Epithelial cell of prostate (primary cell): ENCODE measurements at places on chromosomes 1 and 21.

GRCh38 chr1:34267326-34267725 is 90.6 kb downstream of the C1orf94 start:
- DNase-seq: no peak

DNA sequence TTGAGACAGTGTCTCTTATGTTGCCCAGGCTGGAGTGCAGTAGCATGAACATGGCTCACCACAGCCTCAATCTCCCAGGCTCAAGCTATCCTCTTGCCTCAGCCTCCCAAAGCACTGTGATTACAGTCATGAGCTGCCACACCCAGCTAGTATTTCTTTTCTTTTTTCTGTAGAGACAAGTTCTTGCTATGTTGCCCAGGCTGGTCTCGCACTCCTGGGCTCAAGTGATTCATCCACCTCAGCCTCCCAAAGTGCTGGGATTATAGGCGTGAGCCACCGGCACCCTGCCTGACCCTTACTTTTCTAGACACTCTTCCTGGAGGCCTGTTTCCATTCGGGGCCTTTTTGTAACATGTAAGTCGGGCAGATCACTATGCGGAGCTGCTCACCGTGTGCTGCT is 30.1 kb upstream of the SRP9 start:
- DNase-seq: no peak

DNA sequence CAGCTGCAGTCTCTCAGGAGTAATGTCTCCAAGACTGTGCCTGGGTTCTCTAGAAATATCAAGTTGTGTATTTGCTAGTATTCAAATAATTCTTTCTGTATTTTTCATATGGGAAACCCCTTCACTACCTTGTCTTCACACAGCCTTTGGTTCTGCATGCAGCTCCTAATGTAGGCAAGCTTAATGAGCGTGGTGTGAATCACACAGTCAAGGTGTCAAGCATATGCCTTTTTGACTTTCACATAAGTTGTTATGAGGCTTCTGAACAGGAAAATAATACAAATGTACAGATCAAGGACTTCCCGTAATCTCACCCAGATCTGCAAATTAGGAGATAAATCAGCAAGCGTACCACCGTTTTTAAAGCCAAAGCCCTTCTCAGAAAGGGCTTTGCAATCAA is at the start of gene FCRL3:
TSS of gene FCRL3 (minus strand) at position 38 of the 400 bp plus-strand sequence. CDS start 280 bp downstream, outside the sequence.
- no peak for DNase-seq

DNA sequence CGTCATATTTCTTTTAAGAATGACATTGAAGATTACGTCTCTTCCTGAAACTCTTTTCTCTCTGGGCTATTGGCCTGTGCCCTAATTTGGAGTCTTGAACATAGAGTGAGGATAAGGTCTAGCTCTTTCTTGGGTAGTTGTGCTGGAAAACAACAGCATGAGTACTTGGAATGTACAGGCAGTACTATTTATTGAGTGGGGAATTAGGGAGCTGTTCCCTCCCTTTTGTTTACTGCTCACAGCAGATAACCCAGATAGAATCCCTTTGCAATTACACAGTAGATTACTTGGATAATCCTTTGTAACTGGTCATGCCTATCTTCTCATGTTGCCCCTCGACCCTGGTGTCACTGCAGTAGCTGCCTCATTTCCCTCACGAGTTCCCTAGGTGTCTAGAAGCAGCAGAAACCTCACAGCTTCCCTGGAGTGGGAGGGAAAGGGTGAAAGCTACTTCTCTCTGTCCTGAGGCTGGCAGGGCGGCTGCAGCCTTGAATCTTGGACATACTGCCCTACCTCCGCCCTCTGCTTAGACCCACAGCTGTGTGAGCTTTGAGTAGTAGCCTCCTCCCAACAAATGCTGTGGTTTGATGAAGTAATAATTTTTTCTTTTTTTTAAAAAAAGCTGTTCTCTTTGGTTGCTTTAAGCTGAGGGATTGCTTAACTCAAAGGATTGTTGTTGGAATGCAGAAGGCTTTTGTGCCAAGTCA is 70.6 kb downstream of the FGGY start:
- no peak for DNase-seq

GRCh38 chr1:117664314-117664713 is 58.5 kb downstream of the TENT5C start:
- DNase-seq: no peak

DNA sequence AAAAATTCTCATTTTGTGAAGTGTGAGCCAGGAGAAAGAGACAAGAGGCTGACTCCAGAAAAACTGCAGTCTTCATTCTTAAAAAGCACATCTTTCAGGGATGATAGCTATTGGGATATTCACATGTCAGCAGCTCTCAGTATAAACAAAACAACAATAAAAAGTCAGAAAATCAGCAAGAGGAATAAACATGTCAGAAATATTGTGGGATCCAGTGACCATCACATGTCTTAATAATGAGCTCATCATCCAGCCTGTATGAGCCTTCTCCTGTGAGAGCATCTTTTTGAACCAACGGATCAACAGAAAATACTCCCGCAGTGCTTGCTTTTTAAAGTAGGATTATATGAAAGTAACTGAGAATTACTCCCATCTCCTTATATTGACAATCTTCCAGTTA is 241.6 kb downstream of the SMYD3 start:
- no peak for DNase-seq

DNA sequence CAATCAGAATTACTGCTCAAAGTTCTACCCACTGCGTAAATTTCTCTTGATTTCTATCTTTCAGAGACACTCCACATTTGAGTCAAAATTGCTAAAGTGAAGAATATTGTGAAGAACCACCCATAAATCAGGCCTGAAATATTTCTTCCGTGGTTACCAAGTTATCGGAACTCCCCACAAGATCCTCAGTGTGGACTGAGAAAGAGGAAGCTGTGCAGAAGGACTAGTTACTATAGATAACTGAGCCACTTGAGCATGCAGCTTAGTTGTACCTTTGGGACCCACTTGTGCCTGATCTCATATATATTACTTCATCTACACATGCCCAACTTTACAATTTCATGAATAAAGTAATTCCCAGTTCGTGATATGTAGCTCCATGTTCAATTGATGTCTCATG is 18.4 kb downstream of the RWDD3 start:
- no peak for DNase-seq

DNA sequence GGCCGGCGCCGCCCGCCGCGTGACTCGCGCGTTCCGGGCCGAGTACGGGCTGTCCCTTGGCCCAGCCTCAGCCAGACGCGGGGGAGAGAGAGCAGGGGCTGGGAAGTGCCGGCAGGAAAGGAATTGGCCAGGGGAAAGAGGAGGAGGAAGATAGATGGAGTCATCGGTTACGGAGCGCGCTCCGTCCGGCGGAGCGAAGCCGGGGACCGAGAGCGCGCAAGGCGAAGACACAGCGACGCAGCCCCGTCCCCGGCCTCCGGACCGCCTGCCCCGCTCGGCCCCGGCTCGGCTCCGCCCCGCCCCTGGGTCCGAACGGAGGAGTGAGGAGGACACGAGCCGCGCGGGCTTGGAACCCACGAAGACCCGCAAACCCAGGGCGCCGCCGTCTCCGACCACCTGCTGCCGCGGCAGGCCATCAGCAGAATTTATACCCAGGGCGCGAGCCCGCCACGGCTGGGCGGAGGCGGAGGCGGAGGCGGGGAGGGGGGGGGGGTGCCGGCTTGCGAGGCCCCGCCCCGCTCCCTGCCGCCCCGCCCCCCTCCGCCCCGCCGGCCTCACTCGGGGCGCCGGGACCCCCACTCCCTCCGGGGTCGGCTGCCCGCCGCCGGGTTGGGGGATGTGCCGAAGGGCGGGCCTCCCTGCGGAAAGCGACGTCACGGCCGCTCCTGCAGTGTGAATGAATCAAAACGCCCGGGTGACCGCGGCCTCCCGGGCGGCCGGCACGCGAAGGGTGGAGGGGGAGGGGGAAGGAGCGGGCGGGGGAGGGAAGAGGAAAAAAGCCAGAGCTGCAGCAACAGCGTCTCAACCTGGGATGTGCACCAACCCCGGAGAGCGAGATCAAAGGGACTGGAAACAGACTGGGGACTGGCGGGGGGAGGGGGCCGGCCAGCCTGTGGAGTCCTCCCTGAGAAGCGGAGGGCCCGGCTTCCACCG is at the start of gene LHX4:
TSS of gene LHX4 (plus strand) at position 782 of the 933 bp plus-strand sequence. CDS start 266 bp downstream, outside the sequence.
- no peak for DNase-seq

GRCh38 chr1:93111561-93111960 is 32.5 kb downstream of the MTF2 start:
- no peak for DNase-seq

GRCh38 chr1:220813013-220813412 is 26.3 kb downstream of the MTARC1 start:
- DNase-seq: no peak

DNA sequence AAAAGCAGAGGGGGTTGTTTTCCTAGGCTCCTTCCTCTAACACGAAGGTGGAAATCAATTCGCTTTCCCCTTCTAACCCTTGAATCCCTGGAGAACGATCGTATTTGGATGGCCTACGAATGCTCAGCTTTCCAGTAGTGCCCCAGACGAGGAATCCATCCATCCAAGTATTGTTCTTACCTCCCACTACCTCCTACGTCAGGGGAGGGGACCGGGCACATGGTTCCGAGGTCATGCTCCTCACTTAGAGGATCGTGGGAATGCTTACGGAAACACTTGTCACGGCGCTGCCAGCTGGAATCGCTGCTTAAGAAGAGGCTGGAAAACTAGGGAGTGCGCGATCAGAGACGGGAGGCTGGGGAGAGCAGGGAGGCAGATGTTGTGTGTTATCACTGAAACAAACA is 47.4 kb downstream of the CAPZB start:
- DNase-seq: no peak

GRCh38 chr21:16117851-16118590 is 388.2 kb downstream of the USP25 start:
- peak; percentile 60 for DNase-seq

DNA sequence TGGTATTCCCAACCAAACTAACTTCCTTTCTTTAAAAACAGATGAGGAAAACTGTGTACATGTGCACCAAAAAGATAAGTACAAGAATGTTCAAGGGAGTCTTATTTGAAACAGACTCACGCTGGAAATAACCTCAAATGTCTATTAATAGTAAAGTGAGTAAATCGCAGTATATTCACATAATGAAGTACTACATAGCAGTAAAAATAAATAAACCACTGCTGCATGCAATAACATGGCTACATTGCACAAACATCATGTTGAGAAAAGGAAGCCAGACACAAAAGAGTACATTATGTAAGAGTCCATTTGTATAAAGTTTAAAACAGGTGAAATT is 5.2 kb upstream of the DENND2D start:
- no peak for DNase-seq

DNA sequence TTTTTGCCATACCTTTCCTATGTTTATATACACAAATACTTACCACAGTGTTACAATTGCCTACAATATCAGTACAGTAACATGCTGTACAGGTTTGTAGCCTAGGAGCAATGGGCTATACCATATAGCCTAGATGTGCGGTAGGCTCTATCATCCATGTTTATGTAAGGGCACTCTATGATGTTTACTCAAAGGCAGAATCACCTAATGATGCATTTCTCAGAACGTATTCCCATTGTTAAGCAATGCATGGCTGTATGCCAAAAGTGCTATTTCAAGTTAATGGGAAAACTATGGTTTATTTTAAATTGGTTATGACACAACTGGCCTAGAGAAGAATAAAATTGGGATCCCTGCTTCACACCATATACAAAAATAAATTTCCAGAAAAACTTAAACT is 36.9 kb upstream of the DISP1 start:
- peak; percentile 77 for DNase-seq

GRCh38 chr1:204003536-204003935 is 69.4 kb upstream of the SOX13 start:
- no peak for DNase-seq

- no peak for DNase-seq
Observed at GRCh38 chr1:222975472-222976122, 160.8 kb downstream of the DISP1 start.

- DNase-seq: no peak
Observed at GRCh38 chr1:12166834-12167492, at the start of gene TNFRSF1B. TSS of gene TNFRSF1B (plus strand) at chr1:12166991. CDS start at chr1:12167092, 101 bp downstream.

DNA sequence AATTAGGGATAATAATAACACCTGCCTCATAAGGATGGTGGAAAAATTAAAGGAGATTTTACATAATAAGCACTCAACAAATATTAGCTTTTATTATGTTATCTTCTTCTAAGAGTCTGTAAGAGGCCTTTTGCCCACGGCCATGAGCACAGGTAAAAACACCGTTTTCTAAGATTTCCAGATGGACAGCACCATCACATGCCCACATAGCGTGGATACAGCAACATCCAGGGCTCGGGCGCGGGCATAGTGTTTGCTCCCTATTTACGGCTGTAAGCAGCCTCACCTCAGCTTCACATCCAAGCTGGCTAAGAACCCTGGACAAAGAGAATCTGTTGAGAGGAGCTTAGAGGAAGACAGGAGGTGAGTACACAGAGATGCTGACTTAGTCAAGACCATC is 216.4 kb upstream of the IRF2BP2 start:
- no peak for DNase-seq

GRCh38 chr1:40820911-40821693 is 37.5 kb downstream of the KCNQ4 start:
- no peak for DNase-seq

DNA sequence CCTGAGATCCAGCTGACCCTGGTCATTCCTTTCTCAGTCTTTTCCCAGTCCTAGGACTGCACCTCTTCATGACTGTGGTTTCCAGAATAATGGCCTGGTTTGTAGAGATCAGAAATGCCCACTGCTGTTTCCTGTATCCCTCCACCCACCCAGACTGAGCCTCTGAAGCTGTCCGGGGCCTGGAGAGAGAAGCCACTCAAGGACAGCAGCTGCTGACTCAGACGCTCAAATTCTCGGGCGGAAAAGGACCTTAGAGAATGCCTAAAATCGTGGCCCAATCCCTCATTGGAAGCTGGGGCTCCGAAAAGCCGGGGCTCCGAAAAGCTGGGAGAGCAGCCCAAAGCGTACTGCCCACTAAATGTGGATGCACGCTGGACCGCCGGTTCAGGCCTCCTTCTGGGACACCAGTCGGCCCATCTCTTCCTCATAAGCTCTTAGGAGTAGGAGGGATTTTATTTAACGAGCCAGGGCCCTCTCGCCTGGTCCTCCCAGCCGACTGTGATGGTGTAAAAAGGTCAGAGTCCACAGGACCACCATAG is 7.8 kb upstream of the GPR61 start:
- no peak for DNase-seq

GRCh38 chr1:11823366-11824137 is 17.6 kb downstream of the CLCN6 start:
- no peak for DNase-seq

GRCh38 chr21:45148316-45148990 is 74.1 kb downstream of the ADARB1 start:
- DNase-seq: no peak

DNA sequence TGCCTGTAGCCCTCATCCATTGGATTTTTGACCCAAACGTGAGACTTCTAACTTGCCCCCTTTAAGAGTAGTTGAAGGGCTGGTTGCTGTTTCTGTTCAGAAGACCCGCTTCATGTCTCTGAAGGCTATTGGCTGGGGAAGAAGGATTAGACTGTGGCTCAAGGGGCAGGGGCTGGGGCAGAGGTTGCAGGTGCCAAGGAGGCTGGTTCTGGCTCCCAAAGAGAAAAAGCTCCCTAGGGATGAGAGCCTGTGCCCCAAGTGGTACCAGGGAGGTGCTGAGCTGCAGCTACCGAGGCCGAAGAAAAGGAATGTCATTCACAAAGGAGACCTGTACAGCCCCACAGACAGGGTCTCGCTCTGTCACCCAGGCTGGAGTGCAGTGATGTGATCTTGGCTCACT is 5.8 kb downstream of the WNT3A start:
- DNase-seq: no peak

GRCh38 chr1:209404577-209404976 is 178.9 kb upstream of the CAMK1G start:
- no peak for DNase-seq
